Foreskin keratinocyte (primary cell): ENCODE measurements at places on chromosomes 1 and 21. TPM values are rescaled to one million over a fixed set of nuclear protein-coding genes. Genes with fewer than 3 reads are reported as not detected.

The LCE3E gene
- total RNA-seq: 2.0 and 2.8 TPM in 2 replicates

The RAB3GAP2 gene
- total RNA-seq: 27.1 and 32.0 TPM in 2 replicates

The FAM167B gene
- total RNA-seq: 0.14 and 0.18 TPM in 2 replicates

The DIRAS3 gene
- 0.11 and 0.24 TPM in 2 replicates for total RNA-seq

The ATF6 gene
- total RNA-seq: 16.1 and 16.8 TPM in 2 replicates

The GUCA2A gene
- total RNA-seq: not detected in 2 replicates

The SPATA6 gene
- 3.0 and 3.7 TPM in 2 replicates for total RNA-seq

The ITGB2 gene
- 6.4 and 6.5 TPM in 2 replicates for total RNA-seq

- DNase-seq: no peak
Observed at GRCh38 chr1:151859891-151860293, 6.4 kb upstream of the THEM5 start.

DNA sequence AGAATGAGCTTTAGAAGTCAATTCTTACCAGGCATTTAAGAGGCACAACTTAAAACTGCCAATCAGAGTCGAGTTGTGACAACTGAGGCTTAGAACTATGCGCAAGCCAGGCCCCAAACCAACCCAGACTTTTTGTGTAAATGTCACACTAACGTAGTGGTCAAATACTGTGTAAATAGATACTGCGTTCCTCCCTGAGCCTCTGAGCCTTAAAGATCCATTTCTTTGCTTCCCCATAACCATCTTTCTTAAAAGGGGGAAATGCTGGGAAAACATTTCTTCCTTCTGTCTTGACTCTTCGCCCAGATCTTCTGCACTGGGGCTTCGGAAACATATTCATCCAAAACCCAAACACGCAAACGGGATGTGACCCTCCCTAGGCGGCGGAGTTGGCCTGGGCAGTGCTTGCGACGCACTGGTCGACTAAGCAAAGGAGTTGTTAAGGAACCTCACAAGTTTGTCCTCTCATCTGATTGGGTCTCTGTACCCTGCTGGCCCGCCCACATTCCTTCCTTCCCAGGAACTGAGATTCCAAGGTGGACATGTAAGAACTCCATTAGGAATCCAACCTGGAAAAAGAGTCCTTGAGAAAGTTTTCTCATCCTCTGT is 2.6 kb downstream of the ADAMTS5 start:
- no peak for DNase-seq

- DNase-seq: no peak
Observed at GRCh38 chr21:14527696-14528652, 18.1 kb downstream of the SAMSN1 start.

GRCh38 chr1:230299191-230300006 is 126.7 kb downstream of the PGBD5 start:
- DNase-seq: no peak

DNA sequence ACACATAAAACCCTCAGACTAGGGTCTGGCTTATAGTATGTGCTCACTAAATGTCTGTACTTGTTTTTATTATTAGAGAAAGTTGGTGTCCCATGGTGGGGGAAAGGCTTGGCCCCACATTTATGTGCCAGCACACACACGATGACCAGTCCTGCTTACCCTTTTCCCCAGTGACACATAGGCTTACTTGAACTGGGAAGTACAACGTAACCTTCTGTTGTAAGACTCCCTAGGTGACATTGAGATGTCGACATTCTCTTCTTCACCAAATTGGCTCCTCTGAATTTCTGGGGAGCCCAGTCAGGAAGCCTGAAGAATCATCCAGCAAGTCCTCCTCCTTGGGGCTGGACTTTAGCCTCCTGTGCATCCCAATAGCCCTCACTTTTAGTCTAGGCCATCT is 1.7 kb upstream of the MECR start:
- no peak for DNase-seq

DNA sequence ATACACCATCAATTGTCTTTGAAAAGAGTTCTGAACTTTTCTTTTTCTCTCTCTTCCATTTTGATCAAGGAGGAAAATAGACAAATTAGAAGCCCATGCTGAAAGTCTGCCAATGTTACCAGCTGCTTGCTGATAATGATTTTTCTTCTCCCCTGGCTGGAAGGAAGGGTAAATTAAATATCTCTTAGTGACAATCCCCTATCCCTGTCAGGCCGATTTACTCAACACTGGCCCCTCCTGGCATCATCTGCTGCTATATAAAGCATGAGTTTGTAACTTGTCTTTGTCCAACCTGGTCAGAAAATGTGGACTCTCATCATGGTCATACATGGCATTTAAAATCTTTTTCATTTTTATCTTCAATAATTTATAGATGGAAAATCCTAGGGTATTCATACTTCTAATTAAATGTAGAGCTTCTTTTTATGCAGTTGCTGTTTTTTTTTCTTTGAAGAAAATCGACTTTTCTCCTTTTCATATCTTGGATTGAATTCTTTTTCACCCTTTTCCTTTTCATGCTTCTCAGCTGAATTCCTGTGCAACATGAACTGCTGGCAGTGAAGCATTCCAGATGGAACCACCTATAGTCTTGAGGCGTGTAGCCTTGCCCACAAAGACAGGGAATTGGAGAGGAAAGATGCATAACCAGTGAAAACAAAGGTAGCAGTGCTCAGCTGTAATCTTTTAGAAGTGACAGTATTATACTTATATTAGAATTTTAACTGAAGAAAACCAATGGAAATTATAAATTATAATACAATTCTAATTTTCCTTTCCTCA is 214.7 kb upstream of the PTGFR start:
- DNase-seq: no peak

- no peak for DNase-seq
Observed at GRCh38 chr1:161887730-161888287, 121.7 kb downstream of the ATF6 start.

- no peak for DNase-seq
Observed at GRCh38 chr1:201728731-201729130, 100.2 kb upstream of the IPO9 start.

- DNase-seq: peak; percentile 89
Observed at GRCh38 chr1:24362982-24363614, 43.9 kb downstream of the GRHL3 start.

DNA sequence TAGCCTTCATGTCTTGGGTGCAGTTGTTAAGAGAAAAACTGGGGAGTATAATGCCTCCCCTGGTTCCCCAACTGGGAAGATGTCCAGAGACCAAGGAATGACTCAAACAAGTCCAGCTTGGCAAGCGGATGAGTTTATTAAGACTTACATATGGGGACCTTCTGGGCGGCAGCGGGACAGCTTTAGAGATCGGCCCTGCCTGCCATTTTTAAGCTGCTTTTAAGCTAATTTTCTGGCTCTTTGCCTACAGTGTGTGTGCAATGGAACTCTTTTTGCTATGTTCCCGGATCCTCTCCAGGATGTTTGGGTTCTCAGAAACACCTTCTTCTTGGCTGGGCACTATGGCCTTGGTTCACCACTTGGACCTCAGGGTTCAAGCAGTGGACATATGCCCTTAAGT is 99.5 kb downstream of the RYR2 start:
- no peak for DNase-seq

- no peak for DNase-seq
Observed at GRCh38 chr1:43971336-43971980, 1.6 kb downstream of the DPH2 start.

DNA sequence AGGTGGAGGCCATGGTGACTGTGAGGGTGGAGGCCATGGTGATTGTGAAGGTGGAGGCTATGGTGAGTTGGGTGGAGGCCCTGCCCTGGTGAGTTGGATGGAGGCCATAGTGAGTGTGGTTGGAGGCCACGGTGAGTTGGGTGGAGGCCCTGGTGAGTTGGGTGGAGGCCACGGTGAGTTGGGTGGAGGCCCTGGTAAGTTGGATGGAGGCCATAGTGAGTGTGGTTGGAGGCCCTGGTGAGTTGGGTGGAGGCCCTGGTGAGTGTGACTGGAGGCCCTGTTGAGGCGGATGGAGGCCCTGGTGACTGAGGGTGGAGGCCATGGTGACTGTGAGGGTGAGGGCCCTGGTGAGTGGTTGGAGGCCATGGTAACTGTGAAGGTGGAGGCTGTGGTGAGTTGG is 124.9 kb upstream of the VAMP3 start:
- no peak for DNase-seq

DNA sequence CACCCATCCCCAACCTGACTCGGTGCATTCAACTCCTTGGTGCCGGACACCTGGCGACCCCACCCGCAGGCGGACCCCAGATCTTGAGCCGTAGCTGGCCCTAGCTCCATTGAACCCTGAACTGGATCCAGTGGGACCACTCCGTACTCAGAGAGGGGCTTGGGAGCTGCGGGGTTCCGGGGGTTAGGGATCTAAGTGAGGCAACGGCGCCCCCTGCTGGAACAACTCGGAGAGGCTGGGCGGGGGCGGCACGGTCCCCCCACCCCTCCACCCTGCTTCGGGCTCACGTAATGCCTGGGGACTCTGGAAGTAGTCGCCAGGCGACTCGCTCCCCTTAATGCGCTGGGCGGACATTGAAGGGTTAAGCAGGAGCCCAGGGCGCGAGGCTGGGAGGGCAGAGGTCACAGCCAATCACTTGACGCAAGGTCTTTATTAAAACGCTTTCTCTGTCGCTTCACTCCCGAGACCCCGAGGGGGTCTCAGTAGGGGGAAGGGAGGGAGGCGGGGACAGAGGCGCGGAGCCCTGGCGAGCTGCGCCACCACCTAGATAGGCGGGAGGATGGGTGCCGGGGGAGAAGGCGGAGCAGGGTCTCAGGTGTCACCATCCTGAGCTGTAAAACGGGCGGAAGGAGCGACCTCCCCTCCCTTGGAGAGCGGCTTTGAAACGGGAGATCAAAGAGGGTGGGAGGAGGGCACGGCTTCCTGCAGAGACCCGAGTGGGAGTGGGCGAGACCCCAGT is 704 bp upstream of the CRABP2 start:
- no peak for DNase-seq

DNA sequence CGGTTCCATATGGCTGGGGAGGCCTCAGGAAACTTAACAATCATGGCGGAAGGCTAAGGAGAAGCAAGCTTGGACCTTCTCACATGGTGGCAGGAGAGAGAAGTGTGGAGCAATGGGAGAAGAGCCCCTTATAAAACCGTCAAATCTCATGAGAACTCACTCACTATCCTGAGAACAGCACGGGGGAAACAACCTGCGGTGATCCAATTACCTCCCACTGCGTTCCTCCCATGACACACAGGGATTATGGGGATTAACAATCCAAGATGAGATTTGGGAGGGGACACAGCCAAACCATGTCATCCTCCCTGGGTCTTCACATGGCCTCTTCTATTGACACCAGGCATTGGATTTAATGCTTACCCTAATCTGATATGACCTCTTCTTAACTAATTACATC is 455.1 kb upstream of the VAMP3 start:
- no peak for DNase-seq

- no peak for DNase-seq
Observed at GRCh38 chr1:172177849-172178248, 242.6 kb upstream of the C1orf105 start.

DNA sequence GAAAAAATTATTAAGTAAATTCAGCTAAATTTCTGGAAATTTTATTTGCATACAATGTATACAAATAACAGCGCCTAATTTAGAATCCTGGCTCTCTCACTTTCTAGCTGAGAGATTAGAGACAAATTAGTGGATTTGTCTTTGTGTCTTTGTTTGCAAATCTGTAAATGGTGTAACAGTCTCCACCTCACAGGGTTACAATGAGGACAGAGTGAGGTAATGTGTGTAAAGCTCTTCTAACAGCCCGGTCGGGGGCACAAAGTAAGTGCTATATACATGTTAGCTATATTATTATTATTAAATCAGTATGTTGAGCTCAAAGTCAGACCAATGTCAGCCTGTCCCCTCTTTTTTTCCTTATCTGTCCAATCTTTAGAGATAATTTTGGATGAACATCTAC is 5.0 kb upstream of the ADAMTSL4 start:
- DNase-seq: no peak

- DNase-seq: no peak
Observed at GRCh38 chr1:63501256-63501655, 21.8 kb downstream of the ITGB3BP start.

- DNase-seq: no peak
Observed at GRCh38 chr1:56094168-56094567, 485.2 kb downstream of the PLPP3 start.

GRCh38 chr1:30423570-30423969 is 299.8 kb downstream of the MATN1 start:
- no peak for DNase-seq

DNA sequence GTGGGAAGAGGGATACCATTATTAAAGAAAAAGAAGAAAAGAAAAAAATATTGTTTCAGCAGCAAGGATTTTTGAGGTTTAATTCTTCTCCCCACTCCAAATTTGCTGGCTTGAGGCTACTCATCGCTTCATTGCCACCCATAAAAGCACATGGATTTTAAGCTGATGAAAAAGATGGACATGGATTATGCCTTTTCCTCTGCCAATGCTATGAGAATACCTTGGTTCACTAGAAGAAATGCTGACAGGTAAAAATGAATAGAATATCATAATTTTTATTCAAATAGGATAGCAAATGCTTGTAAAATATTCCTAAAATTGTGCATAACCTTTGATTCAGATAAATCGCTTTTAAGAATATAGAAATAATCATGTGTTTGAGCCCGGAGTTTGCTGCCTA is 289.7 kb upstream of the DPYD start:
- DNase-seq: no peak

DNA sequence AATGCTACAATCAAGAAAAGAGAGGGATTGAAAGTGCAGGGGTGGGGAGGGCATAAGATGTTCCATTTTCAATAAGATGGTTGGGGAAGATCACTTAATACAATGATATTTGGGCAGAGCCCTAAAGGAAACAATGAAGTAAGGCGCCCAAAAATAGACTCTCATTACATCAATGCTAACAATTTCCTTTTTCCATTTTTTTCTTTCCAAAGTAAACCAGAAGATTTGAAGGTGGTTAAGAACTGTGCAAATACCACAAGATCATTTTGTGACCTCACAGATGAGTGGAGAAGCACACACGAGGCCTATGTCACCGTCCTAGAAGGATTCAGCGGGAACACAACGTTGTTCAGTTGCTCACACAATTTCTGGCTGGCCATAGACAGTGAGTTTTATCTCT is 16.8 kb downstream of the IFNAR2 start:
- no peak for DNase-seq

DNA sequence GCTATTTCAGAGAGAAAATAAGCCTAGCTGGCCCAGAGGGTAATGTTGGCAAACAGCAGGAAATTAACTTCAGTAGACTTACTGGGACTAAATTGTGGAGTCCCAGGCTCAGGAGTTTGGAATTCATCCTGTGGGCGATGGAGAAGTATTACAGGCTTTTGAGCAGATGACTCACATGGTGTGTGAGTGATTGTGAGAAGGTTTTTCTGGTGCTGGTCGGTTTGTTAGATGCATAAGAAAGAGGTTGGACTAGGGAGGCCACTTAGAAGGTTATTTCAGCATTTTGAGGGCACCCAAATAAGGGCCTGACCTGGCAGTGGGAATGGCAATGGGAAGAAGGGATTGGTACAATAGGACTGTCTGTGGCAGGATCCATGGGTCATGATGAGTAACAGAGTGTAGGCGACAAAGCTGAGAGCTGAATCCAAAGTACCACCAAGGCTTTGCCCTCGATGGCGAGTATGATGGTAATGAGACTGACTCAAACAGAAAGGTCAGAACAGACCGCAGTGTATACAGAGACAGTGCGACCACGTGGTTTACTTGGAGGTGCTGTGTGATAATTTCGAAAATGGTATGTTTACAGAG is 69.2 kb upstream of the KIF26B start:
- DNase-seq: peak; percentile 95
